ENCODE measurements at places on chromosomes 4 and X. TPM values are rescaled to one million over a fixed set of nuclear protein-coding genes. Genes with fewer than 3 reads are reported as not detected.

The FABP2 gene
- not detected for total RNA-seq

The CRMP1 gene
- 0.07 TPM for total RNA-seq

The KCNE5 gene
- total RNA-seq, result 0.87 TPM

The PPID gene
- 58.5 TPM for total RNA-seq

The MAGEA10 gene
- not detected for total RNA-seq

The HPGD gene
- total RNA-seq, result 0.48 TPM

The CXCL10 gene
- 1.3 TPM for total RNA-seq

The PLXNB3 gene
- total RNA-seq, result 0.91 TPM

The FDCSP gene
- not detected for total RNA-seq

The ESX1 gene
- total RNA-seq, result 0.11 TPM

The IL13RA2 gene
- not detected for total RNA-seq

The MAGEC2 gene
- total RNA-seq, result not detected

The HTN3 gene
- not detected for total RNA-seq

The TBC1D8B gene
- 0.43 TPM for total RNA-seq

The SGMS2 gene
- total RNA-seq, result 1.0 TPM

The EVC2 gene
- 0.67 TPM for total RNA-seq

The PNCK gene
- total RNA-seq, result 0.18 TPM

The SSX4 gene
- total RNA-seq, result not detected

The NLGN4X gene
- 0.09 TPM for total RNA-seq

The PF4V1 gene
- total RNA-seq, result not detected

The CCKAR gene
- total RNA-seq, result not detected

The PLAC1 gene
- not detected for total RNA-seq

The KLHL4 gene
- total RNA-seq, result not detected

The SHROOM2 gene
- total RNA-seq, result not detected

The RS1 gene
- total RNA-seq, result not detected

The SHROOM4 gene
- not detected for total RNA-seq

The LONRF3 gene
- 0.46 TPM for total RNA-seq

The ANOS1 gene
- total RNA-seq, result not detected

The SOX3 gene
- not detected for total RNA-seq

The VCX gene
- not detected for total RNA-seq

The RNF212 gene
- 0.85 TPM for total RNA-seq

The TCEAL6 gene
- total RNA-seq, result not detected

The NAA11 gene
- not detected for total RNA-seq

The GPC3 gene
- total RNA-seq, result 0.25 TPM

The KLHL8 gene
- total RNA-seq, result 11.6 TPM

The TMSB15A gene
- total RNA-seq, result 0.37 TPM

The ZNF185 gene
- total RNA-seq, result 0.83 TPM

All from activated T-helper 2 cell treated with anti-CD3 and anti-CD28 coated beads, Interferon-gamma antibody, Interleukin-2, Interleukin-4, amounts not matched to agents 10 μg/mL and 5 μg/mL and 100 μg/mL, durations not matched to agents 14 hours and 24 hours and 36 hours (primary cell).